ENCODE measurements at places on chromosomes 3 and 15. TPM values are rescaled to one million over a fixed set of nuclear protein-coding genes. Genes with fewer than 3 reads are reported as not detected.

- no peak for DNase-seq
Observed at GRCh38 chr3:141071681-141072260, 20.6 kb downstream of the SPSB4 start.

- no peak for DNase-seq
Observed at GRCh38 chr3:155001289-155002010, 78.7 kb upstream of the MME start.

DNA sequence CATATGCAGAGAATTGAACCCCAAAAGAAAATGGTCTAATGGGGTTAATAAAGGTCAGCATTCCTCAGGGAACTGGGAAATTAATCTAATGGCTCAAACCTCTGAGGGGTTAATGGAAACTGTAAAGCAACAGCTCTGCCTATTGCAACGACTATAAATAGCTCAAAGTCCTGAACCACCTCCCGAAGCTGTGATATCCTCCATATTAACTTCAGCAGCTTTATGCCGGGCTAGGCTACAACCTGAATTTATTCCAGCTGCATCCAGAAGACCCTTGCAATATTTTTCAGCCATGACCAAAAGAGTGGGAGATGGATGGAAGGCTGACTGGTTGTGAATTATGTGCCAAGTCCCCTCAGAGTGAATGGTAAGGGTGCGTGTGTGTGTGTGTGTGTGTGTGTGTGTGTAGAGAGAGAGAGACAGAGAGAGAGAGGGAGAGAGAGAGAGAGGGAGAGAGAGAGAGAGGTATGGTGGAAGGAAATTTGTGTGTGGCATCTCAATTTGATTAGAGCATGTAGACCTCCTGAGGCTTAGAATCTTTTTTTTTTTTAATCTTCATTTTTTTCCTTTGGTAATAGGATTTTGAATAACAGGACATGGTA, 109.9 kb downstream of the PDCD6IP start:
- no peak for DNase-seq

DNA sequence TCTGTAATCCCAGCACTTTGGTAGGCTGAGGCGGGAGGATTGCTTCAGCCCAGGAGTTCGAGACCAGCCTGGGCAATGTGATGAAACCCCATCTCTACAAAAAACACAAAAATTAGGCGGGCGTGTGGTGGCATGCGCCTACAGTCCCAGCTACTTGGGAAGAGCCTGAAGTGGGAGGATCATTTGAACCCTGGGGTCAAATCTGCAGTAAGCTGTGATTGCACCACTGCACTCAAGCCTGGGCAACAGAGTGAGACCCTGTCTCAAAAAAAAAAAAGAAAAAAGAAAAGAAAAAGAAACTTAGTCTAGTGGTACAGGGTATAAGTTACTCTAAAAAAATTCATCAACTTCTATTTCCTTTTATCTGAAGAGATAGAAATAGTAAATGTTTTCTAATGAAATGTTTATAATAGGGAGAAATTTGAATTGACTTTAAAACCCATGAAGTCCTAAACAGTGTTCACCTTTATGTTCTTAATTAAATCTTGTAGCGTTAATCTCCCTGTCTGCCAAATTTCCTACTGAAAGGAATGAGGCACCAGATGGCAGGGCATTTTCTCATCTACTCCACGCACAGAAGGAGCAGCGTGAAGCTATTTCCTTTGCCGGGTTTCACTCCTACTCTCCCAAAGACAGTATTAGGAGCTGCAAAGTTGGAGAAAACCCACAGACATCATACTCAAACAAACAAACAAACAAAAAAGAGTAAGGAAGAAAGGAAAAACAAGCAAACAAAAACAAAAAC, 1.9 kb downstream of the PCLAF start:
- no peak for DNase-seq

The DUOX2 gene
- under 0.01 TPM for total RNA-seq

The POPDC2 gene
- total RNA-seq: 0.54 TPM

The FGF12 gene
- not detected for total RNA-seq

The CHL1 gene
- total RNA-seq: under 0.01 TPM
